Progenitor cell of endocrine pancreas (in vitro differentiated cells): ENCODE measurements at places on chromosomes 4 and X. TPM values are rescaled to one million over a fixed set of nuclear protein-coding genes. Genes with fewer than 3 reads are reported as not detected.

KIF4A gene
- 17.0 and 18.0 TPM in 2 replicates for total RNA-seq

DCAF4L1 gene
- 0.17 and 0.20 TPM in 2 replicates for total RNA-seq

IL1RAPL1 gene
- total RNA-seq = 3.6 and 4.1 TPM in 2 replicates

GPR50 gene
- total RNA-seq = 0.29 and 0.64 TPM in 2 replicates

VSIG4 gene
- not detected in 2 replicates for total RNA-seq

GRCh38 chr4:181792641-181793040 lies 450.6 kb upstream of the TENM3 start:
- no peak overlapping the region for H3K27ac ChIP-seq
- no peak for DNase-seq
- H3K36me3 ChIP-seq = no peaks in the 10 kb centered on the region
- no peak overlapping the region for H3K4me3 ChIP-seq
- no peaks in the 10 kb centered on the region for H3K27me3 ChIP-seq
- H3K4me1 ChIP-seq = no peaks in the 10 kb centered on the region

DNA sequence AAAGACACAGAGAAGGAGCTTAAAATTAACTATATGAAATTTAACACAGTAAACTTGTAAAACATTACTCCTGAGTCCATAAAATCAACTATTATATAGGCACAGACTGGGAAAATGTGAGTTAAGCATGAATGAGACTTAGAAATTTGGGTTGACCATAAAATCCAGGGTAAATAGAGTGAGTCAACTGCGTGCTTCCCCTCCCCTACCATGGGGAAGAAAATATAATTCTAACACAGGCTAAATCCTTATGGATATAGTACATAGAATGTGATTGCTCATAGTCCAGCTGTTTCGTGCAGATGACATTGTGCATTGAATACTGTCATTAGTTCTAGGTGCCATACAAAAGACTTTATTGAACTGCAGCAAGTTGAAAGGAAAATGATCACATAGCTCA lies 42.2 kb downstream of the KLHL5 start:
- no peak overlapping the region for H3K4me3 ChIP-seq
- H3K27me3 ChIP-seq = no peaks in the 10 kb centered on the region
- peaks cover 18% of the 10 kb centered on the region for H3K36me3 ChIP-seq
- DNase-seq = no peak
- H3K4me1 ChIP-seq = peaks cover 2% of the 10 kb centered on the region

GRCh38 chr4:40176602-40177001 lies 20.2 kb upstream of the RHOH start:
- no peak for DNase-seq
- H3K4me1 ChIP-seq = peaks cover 16% of the 10 kb centered on the region
- no peaks in the 10 kb centered on the region for H3K36me3 ChIP-seq
- H3K27ac ChIP-seq = peak overlapping the region; percentile 8
- peak overlapping the region; percentile 20 for H3K4me3 ChIP-seq
- H3K27me3 ChIP-seq = no peaks in the 10 kb centered on the region

DNA sequence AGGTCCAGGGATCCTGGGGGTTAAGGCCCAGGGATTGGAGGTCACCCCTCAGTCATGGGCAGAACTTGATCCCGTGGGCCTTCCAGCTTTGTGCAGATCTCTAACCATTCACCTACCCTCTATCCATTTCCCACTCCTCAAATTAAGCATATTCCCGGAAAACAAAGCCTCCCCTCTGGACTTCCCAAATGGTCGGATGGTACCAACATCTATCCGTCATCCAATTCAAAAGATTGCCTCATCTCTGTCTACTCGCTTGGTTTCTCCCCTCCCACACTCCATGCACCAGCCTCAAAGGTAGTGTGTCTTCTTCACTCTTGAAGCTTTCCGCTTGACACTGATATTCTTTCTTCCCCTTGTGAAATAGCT lies 473 bp upstream of the BCLAF3 start:
- H3K27me3 ChIP-seq = no peaks in the 10 kb centered on the region
- H3K27ac ChIP-seq = peak overlapping the region; percentile 13
- DNase-seq = no peak
- peaks cover 1% of the 10 kb centered on the region for H3K4me1 ChIP-seq
- peak overlapping the region; percentile 66 for H3K4me3 ChIP-seq

DNA sequence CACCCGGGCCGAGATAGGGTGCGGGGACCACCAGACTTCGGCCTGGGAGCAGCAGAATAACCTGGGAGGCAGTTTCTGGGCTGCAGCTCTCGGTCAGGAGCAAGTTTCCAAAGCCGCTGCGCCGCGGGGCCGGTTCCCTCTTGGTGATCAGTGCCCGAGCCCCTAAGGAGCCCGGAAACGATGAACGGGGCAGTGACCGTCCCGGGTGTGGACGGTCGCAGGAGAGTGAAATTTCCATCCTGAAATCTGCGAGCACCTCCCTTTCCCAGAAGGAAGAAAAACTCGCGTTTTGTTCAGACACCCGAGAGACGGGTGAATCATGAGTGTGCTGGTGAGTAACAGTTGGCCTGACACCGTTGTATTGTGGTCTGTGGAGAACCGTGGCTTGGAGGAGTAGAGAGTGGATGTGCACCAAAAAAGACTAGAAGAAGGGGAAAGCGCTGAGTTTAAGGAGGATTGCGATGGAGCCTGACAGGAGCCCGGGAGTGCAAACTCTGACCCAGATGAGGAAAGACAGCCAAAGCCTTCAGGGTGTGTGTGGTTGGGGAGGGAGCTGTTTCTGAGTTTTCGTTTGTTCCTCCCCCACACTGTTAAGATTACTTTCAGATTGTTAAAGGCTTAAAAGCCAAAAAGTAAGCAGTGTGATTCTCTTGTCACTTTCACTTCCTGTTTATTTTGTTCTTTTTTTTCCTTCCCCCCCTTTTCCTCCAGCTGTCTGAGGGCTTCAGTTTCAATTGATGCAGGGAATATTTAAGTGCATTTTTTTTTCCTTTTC lies 828 bp downstream of the MCUB start:
- no peak for DNase-seq
- H3K27ac ChIP-seq = peak overlapping the region; percentile 76
- H3K27me3 ChIP-seq = peaks cover 47% of the 10 kb centered on the region

GRCh38 chrX:3044196-3044595 lies 2.9 kb downstream of the ARSF start:
- no peak for DNase-seq
- H3K27me3 ChIP-seq = no peaks in the 10 kb centered on the region
- no peak overlapping the region for H3K4me3 ChIP-seq
- H3K36me3 ChIP-seq = no peaks in the 10 kb centered on the region
- no peak overlapping the region for H3K27ac ChIP-seq

DNA sequence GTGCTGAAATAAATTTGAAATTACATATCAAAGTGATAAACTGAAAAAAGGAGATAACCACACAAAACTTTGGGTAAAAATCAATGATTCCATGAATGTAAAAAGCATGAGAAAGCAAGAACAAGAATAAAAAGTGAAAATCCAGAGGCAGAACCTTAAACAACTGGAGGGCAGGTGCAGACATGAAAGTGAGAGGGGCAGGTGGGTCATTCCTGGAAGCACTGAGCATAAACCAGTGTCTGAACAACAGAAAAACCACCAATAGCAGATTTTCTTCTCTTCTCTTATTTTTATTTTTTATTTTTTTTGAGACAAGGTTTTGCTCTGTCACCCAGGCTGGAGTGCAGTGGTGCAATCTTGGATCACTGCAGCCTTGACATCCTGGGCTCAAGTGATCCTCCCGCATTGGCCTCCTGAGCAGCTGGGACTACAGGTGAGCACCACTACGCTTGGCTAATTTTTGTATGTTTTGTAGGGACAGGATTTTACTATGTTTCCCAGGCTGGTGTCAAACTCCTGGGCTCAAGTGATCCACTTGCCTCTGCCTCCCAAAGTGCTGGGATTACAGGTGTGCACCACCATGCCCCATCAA lies 46.8 kb upstream of the GPR78 start:
- peak overlapping the region; percentile 95 for H3K27ac ChIP-seq
- H3K27me3 ChIP-seq = no peaks in the 10 kb centered on the region
- peaks cover 32% of the 10 kb centered on the region for H3K4me1 ChIP-seq
- H3K36me3 ChIP-seq = no peaks in the 10 kb centered on the region

GRCh38 chr4:27267339-27267969 lies 406.8 kb downstream of the STIM2 start:
- no peak for DNase-seq
- no peaks in the 10 kb centered on the region for H3K4me1 ChIP-seq
- no peaks in the 10 kb centered on the region for H3K27me3 ChIP-seq
- no peak overlapping the region for H3K27ac ChIP-seq
- no peaks in the 10 kb centered on the region for H3K36me3 ChIP-seq
- no peak overlapping the region for H3K4me3 ChIP-seq
